H9 (cell line): ENCODE measurements at places on chromosomes 12 and 14. TPM values are rescaled to one million over a fixed set of nuclear protein-coding genes. Genes with fewer than 3 reads are reported as not detected.
A peak's percentile ranks its signal among the peaks of the same experiment; 100 is the strongest.

DNA sequence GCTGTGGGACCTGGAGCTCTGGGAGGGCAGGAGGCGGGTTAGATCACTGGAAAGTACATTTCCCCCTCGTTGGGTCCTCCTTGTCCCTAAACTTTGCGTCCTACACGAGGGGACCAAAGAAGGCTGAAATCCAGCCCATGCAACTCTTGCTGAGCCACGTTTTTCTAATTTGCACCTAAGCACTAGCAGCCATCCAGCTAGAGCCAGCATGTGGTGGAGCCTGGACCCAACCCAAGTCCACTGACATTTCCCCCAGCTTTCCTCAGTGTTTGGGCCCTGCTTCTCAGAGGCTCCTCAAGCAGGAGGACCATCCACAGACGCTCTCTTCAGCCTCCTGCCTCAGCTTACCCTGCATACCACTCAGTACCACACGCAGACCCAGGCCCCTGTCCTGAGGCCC is 49.7 kb downstream of the TSPAN11 start:
- H3K36me3 ChIP-seq = no peaks in the 10 kb centered on the region
- no peak overlapping the region; the same call in 2 of the 3 replicates for H3K4me3 ChIP-seq
- DNase-seq = no peak
- no peaks in the 10 kb centered on the region for H3K27me3 ChIP-seq

DNA sequence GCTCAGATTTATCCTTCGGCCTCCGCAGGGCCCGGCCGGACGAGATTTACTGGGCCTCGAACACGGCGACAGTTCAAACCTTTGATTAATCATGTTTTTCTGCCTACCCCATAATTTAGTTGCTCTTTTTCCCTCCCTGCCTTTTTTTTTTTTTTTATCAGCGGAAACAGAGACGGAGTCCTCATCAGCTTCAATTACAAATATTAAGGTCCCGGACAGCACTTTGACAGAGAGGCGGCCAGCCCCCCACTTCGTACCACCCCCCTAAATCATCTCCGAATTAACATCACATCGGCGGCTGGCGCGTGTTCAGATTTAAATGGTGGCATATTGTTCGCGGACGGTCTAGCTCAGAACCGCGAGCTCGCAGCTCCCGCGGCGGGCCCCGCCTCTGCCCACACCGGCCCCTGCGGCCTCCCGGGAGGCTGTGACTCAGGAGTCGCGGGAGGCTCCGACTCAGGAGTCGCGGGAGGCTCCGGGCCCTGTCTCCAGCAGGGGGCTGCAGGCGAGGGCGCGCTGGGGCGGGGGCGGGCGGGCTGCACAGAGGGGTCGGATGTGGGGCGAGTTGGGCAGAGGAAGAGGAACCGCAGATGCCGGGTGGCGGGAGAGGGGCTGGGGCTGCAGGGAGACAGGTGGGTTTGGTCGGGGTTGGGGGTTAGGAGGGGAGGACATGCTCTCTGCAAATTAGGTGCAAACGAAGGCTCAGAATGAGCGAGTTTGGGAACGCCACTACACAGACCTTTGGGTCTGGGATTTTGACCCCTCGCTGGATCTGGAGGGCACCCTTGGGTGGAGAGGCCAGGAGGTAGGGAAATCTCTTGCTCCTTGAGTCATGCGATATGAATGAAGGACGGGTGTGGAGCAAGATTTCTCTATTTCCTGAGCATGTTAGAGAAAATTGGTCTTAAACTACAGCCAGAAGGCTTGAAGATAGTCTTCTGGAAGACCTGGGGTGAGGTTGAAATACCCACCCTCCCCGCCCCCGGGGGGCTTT is 19.6 kb upstream of the ATP5MC2 start:
- no peaks in the 10 kb centered on the region for H3K36me3 ChIP-seq
- no peaks in the 10 kb centered on the region; the same call in 1 of the 2 replicates for H3K4me1 ChIP-seq
- peak overlapping the region; percentile 59 for H3K4me3 ChIP-seq
- H3K27me3 ChIP-seq = peaks cover 4% of the 10 kb centered on the region; the same call in 1 of the 2 replicates
- peak; percentile 79 for DNase-seq

- H3K27ac ChIP-seq = no peak overlapping the region
- H3K4me1 ChIP-seq = no peaks in the 10 kb centered on the region
- H3K4me3 ChIP-seq = no peak overlapping the region
- DNase-seq = no peak
- no peaks in the 10 kb centered on the region for H3K27me3 ChIP-seq
Measured at GRCh38 chr12:31004666-31005065, 69.0 kb upstream of the DDX11 start.

- peak; percentile 59 for DNase-seq
- peaks cover 18% of the 10 kb centered on the region; the same call in 1 of the 2 replicates for H3K27me3 ChIP-seq
- peaks cover 10% of the 10 kb centered on the region for H3K4me1 ChIP-seq
- peak overlapping the region; percentile 72 for H3K4me3 ChIP-seq
Measured at GRCh38 chr14:70186900-70187451, 1.8 kb downstream of the SLC8A3 start.

DNA sequence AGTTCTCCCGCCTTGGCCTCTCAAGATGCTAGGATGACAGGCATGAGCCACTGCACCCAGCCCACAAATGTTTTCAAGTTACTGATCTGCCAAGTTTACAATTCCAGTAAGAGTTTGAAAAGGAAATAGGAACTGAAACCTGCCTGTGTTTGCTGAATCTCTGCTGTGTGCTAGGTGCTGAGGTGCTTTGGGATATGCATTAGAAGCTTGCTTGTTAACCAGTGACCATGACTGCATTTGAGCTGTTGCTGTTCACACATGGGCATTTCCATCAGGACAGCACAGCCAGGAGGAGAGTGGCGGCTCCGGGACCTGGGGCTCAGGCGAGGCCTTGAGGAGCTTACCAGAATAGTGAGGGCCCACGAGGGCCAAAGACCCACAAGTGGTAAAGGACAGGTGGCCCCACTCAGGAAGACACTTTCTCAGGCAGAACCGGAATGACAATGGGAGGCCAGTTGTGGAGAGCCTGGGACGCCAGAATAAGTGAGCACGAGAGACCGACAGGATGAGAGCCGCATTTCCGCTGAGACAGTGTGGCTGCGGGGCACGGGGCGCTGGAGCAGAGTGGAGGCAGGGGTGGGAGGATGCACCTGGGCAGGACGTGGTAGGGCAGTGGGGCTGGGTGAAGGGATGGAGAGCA is 54.5 kb upstream of the MMP17 start:
- no peak overlapping the region for H3K4me3 ChIP-seq
- no peak overlapping the region for H3K27ac ChIP-seq
- peaks cover 12% of the 10 kb centered on the region; the same call in 1 of the 2 replicates for H3K4me1 ChIP-seq
- no peaks in the 10 kb centered on the region for H3K27me3 ChIP-seq
- peaks cover 24% of the 10 kb centered on the region; the same call in 2 of the 3 replicates for H3K36me3 ChIP-seq
- DNase-seq = peak; percentile 81

- H3K36me3 ChIP-seq = peaks cover 14% of the 10 kb centered on the region
- H3K4me1 ChIP-seq = peaks cover 15% of the 10 kb centered on the region; the same call in 1 of the 2 replicates
- peak; percentile 81 for DNase-seq
- peak overlapping the region; percentile 65 for H3K4me3 ChIP-seq
Measured at GRCh38 chr12:107635139-107635538, 50.5 kb upstream of the PWP1 start.

DNA sequence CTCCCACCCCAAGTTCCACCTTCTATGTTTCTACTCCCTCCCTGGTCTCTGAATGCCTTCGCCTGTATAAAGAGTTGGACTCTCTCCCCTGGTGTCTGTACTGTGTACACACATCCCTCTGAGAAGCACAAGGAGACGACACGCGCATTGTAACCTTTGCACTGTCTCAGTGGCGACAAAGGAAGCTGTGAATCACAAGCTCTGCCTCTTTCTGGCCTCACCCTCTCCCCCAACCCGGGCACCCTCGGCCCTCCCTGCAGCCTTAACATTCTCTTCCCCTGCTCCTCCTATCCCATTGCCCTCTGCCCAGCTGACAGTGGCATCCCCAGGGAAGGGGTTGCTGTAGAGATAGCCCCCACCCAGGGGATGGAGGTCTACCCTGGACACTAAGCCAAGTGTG is 2.5 kb upstream of the SMARCD1 start:
- H3K27me3 ChIP-seq = no peaks in the 10 kb centered on the region
- no peaks in the 10 kb centered on the region for H3K4me1 ChIP-seq
- DNase-seq = no peak
- H3K36me3 ChIP-seq = peaks cover 20% of the 10 kb centered on the region
- no peak overlapping the region for H3K27ac ChIP-seq

The TAS2R43 gene
- total RNA-seq = 0.48 and 0.59 TPM in 2 replicates

The GPHB5 gene
- total RNA-seq = not detected in 2 replicates

The INHBC gene
- total RNA-seq = not detected in 2 replicates
